D721Med (cell line): ENCODE measurements at places on chromosomes 3 and 15.
A peak's percentile ranks its signal among the peaks of the same experiment; 100 is the strongest.

DNA sequence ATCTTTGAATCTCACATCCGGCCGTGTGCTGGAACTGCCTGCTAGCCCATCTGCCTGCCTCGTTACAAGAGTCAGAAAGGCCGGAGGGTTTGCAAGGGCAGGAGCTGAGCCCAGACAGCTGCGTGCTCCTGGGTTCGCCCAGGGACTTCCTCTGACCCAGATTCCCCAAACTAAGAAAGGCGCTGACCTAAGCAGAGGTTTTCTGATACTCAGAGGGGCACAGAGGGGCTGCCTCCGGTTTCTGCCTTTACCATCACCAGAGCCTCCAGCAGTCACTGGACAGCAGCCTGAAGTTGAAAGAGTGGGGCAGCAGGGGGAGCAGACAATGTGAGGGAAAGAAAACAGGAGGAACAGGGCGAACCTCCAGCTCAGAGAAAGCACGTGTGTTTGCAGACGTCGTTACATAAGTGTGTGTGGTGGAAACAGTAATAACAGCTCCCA is 33.4 kb upstream of the RAD18 start:
- no peak for DNase-seq

DNA sequence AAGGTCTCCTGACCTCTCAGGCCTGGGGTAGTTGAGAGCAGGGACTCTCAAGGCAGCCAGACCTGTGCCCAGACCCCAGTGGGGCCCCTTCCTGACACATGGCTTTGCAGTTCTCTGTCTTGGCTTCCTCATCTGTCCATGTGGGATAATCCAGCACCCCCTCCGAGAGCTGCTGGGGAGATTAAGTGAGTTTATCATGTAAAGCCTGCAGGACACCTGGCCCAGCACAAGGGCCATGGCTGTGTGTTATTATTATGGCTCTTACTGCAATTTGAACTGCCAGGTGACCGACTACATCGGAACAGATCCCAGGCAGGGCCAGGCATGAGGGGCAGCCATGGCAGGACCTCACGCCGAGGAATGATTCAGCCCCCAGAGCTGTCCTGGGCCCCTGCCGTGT is 12.6 kb downstream of the DUSP7 start:
- DNase-seq: peak; percentile 88

GRCh38 chr15:75425966-75426500 is 25.5 kb downstream of the SIN3A start:
- DNase-seq: peak; percentile 37

DNA sequence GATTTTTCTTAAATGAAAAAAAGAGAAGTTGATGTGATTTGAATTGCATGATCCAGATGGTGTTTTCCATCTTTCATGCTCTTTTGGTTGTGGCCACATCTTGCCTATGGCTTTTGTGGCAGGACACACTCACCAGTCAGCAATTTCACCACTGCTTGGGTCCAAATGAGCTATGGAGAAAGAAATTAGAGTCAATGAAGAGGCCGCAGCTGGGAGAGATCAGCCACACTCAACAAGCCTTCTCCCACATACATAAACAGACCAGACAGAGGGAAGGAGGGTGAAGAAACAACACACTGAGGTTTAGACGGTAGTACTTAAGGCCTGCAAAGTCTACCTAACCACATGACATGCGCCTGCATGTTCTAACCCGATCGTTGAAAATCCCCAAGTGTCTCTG is 110.7 kb upstream of the CDIN1 start:
- no peak for DNase-seq

- DNase-seq: no peak
Observed at GRCh38 chr3:121274411-121274810, 271.4 kb downstream of the POLQ start.

GRCh38 chr15:68100194-68100593 is 46.1 kb downstream of the PIAS1 start:
- DNase-seq: no peak

DNA sequence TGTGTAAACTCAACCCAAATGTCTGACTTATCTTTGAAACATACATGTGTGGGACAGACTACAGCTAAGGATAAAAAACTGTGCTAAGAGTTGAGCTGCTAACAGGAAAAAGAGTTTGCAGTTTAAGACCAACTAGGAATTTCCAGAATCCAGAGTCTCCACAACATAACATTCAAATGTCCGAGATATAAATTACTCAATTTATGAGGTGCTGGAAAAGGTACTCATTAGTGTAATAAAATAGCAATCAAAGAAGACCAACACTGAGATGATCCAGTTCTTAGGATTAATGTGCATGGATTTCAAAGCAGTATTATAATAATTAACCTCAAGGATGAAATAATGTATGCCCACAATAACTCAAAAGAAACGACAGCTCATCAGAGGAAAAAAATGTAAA is 426.5 kb upstream of the KCNMB2 start:
- DNase-seq: no peak

DNA sequence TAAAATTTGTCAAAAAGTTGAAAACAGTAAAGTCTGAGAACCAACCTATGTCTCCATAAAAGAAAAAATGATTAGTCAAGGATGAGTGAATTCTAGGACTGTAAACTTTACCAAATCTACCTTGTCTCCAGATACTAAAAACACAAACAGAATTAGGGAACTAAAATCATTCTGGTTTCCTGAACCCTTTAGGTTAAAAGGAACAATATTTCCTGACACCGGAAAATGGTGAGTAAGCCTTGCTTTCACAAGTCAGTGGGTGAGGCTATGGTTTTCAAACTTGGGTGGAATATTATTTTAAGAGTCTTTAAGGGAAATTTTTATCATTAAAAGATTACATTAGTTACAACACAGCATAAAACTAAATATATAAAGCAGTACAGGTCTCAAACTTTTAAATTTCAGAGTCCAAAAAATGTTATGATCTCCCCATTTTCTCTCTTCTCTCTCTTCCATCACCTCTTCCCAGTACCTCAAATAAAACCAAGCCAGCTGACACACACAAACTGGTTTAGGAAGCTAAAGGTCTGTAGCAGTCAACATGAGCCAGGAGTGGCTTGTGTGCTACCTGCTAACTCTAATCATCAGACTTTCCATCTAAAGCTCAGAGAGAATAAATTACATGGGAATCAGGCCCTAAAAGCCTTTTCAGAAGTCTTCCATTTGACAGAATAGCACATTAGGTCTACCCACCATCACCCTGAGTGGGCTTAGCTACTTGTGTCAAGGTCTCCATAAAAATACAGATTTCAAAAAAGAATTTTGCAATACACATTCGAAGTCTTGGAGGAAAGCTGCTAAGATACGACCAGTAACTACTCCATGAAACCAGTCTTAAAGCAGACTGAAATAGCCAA is 2.2 kb downstream of the SLC12A6 start:
- DNase-seq: no peak

- DNase-seq: no peak
Observed at GRCh38 chr3:12585970-12586369, 29.1 kb downstream of the MKRN2 start.

DNA sequence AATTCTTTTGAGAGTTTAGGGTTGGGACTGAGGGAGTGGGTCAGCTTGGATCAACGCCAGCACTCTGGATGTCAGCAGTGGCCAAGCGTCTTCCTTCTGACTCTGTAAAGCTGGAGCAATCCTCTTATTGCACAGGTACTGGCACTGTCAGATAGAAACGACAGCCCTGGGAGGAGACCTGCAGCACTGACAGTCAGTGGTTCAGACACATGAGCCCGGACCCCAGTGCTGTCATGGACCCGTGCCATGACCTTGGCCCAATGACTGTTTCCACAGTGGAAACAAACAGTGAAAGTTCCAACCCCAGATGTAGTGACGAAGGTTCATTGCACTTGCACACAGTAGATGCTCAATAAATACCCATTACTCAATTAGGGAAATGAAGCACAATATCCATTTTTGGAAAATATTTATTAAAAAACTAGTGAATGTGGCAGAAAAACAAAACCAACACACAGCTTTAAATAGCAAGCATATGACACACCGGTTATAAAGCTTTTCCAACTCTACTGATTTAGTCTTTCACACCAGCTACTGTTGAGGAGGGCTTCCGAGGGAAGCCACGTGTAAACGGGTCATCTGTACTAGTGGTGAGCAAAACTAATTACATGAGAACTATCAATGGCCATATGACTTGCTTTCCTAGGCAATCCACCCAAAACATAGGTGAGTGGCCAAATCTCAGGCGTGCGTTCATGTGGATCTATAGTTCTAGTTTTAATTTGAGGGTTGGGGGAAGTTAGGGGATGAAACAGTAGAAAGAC is 22.1 kb downstream of the SIAH2 start:
- DNase-seq: no peak

GRCh38 chr3:136994772-136995516 is 37.2 kb downstream of the IL20RB start:
- no peak for DNase-seq

DNA sequence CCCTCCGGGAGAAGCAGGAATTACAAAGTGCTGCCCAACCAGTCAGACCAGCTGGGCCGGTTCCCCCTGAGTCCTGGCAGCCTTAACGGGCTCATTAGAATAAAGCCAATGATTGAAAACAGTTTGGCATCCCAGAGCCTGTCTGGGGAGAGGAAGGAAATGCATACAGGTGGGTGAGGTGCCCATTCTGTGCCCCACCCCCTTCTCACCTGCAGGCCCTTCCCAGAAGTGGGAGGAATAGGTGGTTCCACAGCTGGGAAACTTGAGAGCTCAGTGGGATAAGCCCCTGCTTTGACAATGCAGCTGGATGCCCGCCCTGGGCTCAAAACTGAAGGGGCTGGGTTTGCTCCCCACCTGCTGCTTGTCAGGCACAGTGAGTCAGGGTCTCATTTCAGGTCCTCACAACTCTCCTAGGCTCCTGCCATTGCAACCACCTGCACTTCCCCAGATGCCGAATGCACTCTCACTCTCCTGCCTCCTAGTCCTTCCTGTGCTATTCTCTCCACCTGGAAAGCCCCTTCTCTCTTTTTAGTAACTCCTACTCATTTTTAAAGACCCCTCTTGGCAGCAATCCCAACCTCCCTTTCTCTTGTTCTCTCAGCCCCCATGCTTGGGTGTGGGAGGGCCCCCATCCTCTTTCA is 5.5 kb upstream of the BUB1B start:
- no peak for DNase-seq

GRCh38 chr3:128787256-128788253 is 61.6 kb downstream of the RAB7A start:
- no peak for DNase-seq

GRCh38 chr15:58393241-58393662 is 38.5 kb upstream of the LIPC start:
- no peak for DNase-seq

DNA sequence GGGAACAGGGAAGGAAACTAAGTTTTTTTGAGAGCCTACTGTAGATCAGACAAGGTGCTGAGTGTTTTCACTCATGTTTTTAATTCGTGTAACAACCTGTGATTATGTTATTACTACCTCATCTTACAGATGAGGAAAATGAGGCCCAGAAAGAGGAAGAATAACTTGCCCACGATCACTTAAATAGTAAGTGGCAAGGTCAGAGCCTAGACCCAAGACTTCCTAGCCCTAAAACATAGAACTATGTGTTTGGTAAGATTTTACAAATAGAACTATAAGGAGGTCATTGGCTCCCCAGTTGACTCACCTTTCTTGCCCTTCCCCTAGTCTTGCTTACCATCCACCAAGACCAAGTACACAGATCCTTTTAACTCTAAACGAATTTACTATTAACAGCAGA is 13.7 kb downstream of the SENP8 start:
- no peak for DNase-seq

- no peak for DNase-seq
Observed at GRCh38 chr3:157572559-157573270, 69.5 kb upstream of the VEPH1 start.

DNA sequence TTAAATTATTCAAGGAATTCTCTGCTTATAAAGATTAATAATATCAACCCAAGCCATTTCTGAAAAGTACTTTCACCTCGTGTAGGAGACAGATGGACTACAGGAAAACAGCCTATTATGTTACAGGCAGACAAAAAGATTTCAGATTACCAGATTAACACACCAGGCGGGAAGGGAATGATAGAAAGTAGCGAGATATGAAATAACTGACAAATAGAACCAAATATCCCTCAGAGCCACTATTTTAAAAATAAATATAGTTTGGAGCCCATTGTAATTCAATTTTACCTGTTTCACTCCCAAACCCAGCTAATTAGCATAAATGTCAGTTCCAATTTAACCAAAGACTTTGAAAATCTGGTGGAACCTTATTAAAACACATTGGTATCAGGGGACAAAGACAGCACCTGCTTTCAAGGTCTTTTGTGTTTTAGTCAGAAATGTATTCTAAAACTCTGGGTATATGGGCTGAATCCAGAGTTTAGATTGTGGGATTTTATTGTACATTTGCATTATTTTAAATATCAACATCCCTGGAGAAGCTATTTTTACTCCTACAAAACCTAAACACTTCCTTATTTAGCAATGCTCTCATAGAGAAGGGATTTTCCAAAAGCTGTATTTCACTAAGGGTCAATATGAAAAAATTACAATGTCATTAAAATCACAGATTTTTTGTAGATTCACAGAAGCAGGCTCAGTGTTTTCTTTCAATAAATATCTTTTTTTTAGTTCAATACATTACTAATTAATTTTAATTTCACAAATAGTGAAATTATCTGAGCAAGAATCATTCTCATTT is 138.4 kb downstream of the TNIK start:
- no peak for DNase-seq

DNA sequence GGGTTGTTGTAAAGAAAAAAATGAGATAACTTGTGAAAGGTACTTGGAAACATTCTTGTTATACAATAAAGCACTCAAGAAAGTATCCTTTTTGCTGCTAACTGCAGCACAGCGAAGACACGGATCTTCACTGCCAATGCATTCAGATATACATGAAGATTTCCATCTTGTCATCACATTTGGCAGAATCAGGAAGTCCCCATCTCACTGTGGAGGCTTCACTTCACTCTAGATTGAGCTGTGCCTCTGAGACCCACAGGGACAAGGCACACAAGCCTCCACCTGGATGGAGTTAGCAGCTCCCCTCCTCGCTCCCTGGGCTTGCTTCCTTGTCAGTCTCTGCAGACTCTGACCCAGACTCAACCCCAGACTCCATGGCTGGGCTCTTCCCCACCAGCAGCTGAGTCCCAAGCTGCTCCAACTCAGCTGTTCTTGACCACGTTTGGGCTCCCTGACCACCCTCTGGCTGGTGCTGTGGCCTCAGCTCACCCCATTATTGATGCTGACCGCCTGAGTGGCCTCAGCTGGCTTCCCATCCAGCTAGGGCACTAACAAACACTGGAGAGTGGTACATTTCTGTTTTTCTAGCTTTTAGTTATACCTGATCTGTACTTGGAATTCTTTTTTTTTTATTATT is 45.4 kb upstream of the SMAD3 start:
- no peak for DNase-seq
